Activated CD8-positive, alpha-beta memory T cell treated with anti-CD3 and anti-CD28 coated beads for 1 hour (primary cell): ENCODE measurements at places on chromosomes 11 and 22.

DNA sequence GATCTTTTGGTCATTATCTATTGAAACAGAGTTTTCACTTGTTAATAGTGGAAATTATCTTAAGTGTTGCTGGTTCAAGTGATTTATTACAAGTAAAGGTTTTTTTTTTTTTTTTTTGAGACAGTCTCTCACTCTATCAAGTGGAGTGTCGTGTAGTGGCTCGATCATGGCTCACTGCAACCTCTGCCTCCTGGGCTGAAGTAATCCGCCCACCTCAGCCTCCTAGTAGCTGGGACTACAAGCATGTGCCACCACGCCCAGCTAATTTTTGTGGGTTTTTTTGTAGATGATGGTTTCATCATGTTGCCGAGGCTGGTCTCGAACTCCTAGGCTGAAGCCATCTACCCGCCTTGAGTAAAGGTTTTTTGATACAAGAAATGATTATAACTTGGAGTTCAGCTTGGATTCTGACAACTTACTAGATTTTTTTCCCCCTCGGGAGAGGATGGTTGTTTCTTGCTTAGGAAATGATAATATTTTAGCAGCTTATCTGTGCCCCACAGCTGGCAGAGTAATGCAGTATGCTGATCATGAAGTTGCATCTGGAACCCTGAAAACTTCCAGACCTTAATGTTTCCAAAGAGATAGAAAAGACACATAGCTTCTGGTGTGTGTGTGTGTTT is 68.9 kb downstream of the MTMR3 start:
- no peak for DNase-seq

- DNase-seq, result no peak
Measured at GRCh38 chr11:82959987-82960778, 58.6 kb downstream of the DDIAS start.

DNA sequence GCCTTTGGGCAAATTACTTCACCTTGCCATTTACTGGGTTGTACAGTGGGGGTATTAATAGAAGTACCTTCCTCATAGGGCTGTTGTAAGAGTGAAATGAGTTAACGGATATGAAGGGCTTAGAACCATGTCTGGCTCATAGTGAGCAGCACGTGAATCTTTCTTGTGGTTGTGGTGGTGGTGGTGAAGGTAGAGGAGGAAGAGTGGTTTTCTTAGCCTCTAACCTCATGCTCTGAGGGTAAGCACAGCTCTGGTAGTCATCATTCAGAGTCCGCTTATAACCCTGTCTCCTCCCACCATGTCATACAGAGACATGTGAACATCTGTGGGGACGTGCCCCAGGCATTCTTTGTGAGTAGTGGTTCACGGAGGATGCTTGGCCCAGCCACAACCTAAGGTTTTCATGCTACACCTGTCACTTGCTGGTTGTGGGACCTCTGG is 43.6 kb downstream of the TEAD1 start:
- peak; percentile 3 for DNase-seq

- no peak for DNase-seq
Measured at GRCh38 chr11:85787168-85787567, 23.8 kb downstream of the SYTL2 start.

DNA sequence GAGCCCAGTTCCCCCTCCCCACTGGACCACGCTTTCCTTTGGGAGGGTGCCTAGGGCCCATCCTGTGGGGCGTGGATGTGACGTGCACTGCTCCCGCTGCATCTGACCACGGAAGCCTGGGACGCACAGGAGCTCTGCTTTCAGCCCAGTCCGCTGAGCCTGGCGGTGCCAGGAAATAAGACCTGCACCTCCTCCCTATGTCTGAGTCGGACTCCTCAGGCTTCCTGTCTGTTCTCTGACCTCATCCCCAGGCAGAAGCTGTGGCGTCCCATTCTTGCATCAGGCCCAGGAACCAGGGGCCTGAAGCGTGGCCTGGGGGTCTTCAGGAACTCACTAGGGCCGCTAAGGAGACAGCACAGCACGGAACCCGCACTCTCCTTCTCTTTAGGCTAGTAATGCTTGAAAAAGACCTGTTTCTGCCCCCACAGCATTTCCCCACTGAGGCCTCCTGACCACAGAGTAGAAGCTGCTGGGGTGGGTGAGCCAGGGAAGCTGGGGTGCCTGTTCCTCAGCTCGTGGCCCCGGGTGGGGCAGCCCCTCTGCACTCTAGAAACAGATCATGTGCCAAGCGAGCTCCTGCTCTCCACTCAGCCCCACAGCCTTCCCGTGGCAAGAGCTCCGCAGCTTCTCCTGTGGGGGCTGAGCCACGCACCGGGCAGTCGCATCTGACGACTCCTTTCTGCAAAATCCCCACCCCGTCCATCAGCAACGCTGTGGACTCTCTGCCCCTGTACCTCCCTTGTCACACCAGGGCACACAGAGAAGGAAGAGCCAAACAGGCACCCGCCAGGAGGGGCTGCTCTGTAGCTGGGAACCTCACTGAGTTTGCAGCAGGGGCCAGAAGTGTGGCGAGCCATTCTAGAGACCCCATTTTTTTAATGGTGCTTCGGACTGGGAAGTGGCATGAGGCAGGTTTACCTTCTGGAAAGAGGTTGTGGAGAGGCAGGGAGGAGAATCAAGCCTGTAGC is 22.6 kb downstream of the MOV10L1 start:
- no peak for DNase-seq

DNA sequence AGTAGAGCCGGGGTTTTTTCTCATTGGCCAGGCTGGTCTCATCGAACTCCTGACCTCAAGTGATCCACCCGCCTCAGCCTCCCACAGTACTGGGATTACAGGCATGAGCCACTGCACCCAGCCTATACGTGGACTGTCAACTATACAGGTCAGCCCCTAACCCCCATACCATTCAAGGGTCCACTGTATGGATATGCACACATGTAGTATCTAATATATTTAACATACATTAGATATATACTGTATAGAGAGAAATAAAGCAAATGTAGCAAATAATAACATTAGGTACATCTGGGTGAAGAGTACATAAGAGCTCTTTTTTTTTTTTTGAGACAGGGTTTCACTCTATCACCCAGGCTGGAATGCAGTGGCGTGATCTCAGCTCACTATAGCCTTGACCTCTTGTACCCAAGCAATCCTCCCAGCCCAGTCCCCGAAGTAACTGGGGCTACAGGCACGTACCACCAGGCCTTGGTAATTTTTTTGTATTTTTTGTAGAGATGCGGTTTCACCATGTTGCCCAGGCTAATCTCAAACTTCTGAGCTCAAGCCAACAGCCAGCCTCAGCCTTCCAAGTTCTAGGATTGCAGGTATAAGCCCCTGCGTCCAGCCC is 1.5 kb upstream of the ATP5MGL start:
- no peak for DNase-seq

GRCh38 chr11:128629516-128630106 is 42.3 kb upstream of the ETS1 start:
- no peak for DNase-seq

GRCh38 chr11:112016765-112017376 is 8.3 kb upstream of the DLAT start:
- DNase-seq, result no peak

- no peak for DNase-seq
Measured at GRCh38 chr11:64726867-64727530, 4.0 kb upstream of the NRXN2 start.

DNA sequence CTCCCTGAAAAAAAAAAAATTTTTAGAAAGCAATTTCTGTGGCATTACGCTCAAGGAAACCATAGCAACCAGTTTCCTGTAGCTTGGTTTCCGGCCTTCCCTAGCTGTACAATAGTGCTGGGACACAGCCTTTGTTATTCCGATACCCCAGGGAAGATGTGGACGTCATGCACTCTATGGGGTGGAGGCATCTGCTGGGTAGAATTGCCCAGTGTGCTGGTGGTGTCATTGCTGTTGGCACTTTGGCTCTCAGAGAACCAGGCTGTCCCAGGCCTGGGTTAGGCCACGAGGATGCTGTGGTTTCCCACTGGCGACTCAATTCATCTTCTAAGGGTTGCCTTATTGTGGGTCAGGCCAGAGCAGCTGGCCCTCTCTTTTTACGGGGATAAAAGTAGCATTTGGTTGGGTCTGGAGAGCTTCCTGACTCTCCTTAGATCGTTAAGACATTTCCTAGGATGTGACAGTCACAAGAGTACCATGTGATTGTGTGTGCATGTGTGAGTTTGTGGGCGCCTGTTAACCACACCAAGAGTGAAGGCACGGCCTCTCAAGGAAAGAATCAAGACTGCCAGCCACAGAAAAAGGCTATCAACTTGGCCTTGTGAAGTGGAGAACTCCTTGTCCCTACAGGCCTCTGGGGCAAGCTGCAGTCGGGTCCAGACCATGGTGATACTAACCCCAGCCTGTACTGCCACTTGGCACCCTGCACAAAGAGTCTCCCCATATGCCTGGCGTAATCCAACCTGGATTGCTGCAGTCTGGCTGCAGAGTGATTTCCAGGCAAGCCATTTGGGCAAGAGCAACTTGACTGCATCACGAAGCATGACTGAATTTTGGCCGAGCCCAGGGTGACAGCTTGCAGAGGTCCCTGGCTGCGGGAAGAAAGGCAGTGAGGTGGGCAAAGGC is 35.9 kb upstream of the NAV2 start:
- DNase-seq, result no peak

GRCh38 chr11:26263769-26264168 is 68.2 kb upstream of the ANO3 start:
- DNase-seq, result no peak

DNA sequence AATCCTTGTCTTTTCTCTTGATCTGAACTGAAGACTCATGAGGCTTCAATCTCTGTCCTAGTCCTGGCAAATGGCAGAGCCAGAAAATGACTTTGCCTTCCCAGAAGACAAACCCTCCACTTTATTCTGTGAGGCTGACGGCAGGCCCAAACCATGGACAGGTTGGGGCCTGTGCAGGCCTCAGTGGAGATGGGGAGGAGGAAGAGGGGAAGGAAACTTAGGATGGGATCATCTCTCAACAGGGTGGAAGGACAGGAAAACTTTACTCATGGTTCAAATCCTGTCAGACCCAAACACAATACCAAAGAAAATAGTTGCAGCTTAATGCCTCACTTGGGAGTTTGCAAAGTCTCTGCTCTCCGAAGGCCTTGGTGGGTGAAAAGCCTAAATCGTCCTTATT is 9.8 kb downstream of the RPL27A start:
- no peak for DNase-seq

- DNase-seq, result no peak
Measured at GRCh38 chr11:18752502-18752901, 26.5 kb upstream of the IGSF22 start.

- no peak for DNase-seq
Measured at GRCh38 chr22:41479671-41480396, 10.9 kb downstream of the ACO2 start.

- DNase-seq, result no peak
Measured at GRCh38 chr11:45280449-45280848, 5.7 kb downstream of the SYT13 start.

DNA sequence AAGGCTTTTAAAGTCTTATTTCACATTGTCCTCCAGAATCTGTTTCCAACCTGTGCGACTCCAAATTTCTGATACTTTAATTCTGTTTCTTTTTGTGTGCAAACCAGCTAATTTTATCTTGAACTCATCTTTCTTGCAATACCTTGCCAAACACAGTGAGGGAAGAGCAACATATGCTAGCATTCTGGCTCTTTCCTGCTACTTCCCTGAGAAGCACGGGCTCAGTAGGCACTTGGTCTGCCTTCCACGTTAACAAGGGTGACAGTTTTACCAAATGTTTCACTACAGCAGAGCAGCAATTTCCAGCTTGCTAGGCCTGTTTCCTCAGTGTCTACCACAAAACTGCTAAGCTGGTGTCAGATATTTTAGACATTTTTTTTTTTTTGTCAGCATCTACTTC is 405.8 kb downstream of the NTM start:
- DNase-seq, result no peak
